ENCODE measurements at places on chromosomes 7 and 10. TPM values are rescaled to one million over a fixed set of nuclear protein-coding genes. Genes with fewer than 3 reads are reported as not detected.

- DNase-seq: no peak
Observed at GRCh38 chr10:9342885-9343570, 1288.5 kb downstream of the GATA3 start.

GNAI1 gene
- 111 TPM for total RNA-seq

DNA sequence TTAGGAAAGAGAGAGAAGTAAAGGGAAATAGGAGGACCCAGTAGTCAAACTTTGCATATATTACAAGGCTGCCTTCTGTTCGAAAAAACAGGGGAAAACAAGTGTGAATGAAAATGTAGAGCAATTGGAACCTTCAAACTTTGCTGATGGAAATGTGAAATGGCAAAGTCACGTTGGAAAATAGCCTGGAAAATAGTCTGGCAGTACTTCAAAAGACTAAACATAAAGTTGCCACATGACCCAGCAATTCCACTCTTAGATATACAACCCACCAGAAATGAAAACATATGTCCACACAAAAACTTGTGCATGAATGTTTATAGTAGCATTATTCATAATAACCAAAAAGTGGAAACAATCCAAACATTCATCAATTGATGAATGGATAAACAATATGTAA lies 78.6 kb upstream of the IFRD1 start:
- no peak for DNase-seq

PLXDC2 gene
- total RNA-seq: 72.0 TPM

DNA sequence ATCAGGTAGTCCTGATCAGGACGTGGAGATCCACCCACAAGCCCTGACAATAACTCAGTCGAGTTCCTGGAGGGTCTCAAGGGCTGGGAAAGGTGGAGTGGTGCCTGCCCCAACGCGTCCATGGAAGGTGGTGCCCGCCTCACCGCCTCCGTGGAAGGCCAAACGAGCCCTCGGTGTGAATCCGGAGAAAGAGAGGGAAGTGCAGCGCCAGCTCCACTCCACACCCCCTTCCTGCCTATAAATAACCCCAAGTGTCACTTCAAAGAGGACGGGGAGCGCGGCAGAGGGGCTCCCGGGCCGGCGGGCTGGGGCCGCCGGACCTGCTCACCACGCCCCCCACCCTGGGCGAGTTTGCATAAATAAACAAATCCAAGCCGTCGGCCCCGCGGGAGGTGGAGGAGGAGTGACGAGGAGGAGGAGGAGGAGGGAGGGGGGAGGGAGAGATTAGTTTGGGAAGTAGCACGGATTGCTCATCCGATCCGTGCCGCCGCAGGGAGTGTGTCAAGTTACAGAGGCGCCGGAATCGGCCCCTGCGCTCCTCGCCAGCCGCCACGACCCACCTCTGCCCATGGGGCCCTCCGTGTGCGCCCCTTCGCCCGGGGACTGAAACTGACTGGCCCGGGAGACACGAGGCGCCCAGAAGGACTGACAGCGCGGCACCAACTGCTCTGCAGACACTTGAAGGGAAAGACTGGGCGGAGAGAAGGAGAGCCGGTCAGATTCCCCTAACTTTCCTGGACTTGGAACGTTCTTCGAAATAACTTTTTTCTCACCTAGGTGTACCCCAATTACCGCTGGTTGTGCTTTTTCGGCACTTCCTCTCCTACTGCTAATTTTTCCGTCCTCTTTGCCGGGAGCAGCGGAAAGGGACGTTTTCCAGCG lies at the start of gene COL13A1:
COL13A1 (plus strand) TSS at position 473 of the 882 bp plus-strand sequence. CDS start 518 bp downstream, outside the sequence.
- no peak for DNase-seq

- DNase-seq: no peak
Observed at GRCh38 chr7:81244224-81244623, 325.4 kb upstream of the SEMA3C start.

GRCh38 chr10:98236862-98237261 lies 31.1 kb downstream of the LOXL4 start:
- no peak for DNase-seq

CHAT gene
- not detected for total RNA-seq

TMEM229A gene
- total RNA-seq: not detected

DNA sequence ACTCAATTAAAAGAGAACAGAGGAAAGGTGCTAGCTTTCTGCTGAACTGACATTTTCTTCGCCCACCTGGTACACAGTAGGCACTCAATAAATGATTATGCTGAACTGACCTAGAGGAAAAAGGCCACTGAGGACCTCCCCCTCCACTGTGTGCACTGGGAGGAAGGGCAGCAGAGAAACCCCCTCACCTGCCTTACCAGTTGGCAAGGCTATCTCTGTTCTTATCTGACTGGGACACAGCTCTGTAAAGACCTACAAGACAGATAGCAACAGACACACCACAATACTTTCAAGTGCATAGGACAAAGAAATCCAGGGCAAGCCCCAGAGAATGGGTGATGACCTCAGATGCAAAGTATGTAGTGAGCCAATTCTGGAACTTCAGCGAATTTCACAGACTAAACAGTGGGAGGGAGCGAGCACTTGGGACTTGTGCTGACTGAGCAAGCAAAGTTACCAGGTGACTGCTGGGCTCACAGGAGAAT lies 30.4 kb downstream of the PDLIM1 start:
- no peak for DNase-seq

AKR1D1 gene
- not detected for total RNA-seq

TAC1 gene
- total RNA-seq: 1.8 TPM

DNA sequence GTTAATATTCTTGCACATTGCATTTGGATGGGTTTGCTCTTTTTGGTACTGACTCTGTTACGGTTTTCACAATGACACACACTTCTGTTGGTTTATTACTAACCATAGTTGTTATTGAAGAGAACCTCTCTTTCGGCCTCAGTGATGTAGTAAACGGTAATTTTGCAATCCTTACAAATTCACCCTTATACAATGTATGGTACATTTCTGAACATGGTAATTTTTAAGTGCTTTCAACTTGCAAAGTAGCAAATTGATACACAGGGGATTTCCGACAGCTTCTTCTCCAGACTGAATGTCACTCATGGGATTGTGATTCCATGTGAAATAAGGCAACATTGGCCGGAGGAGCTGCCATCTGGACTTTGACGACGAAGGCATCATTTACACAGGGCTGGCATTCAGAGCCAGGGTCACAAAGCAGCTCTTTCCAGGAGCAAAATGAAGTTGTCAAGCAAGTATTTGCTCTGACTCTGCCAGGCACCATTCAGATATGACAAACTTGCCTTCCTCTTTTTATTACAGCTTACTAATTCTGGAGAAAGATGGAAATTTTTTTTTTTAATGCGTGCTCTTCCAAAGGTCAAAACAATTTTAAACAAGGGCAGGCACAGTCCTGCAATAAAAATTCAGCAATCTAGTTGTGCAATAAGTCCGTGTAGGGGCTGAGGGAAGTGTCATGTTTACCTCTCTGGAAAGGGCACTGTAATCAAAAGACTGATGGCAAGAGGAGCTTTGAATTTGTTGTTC lies 711.5 kb upstream of the C7orf33 start:
- no peak for DNase-seq
